ENCODE measurements at places on chromosomes 1 and 21.

DNA sequence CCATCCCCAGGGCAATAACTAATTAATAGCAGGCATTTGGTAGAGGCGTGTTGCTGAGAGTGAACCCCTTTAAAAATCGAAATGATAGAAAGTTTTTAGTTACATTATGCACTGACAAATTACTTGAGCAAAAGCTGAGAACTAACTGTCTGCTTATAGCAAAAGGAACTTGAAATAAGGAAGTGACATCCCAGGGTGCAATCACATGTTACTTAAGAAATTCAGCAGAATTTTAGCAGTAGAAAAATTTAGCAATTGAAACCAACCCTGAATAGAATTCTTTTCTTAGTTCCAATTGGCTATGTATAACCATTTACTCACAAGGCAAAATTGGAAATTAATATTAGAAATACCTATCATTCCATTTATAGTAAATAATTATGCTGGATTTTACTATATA, 139.5 kb upstream of the SAMSN1 start:
- no peak for DNase-seq

DNA sequence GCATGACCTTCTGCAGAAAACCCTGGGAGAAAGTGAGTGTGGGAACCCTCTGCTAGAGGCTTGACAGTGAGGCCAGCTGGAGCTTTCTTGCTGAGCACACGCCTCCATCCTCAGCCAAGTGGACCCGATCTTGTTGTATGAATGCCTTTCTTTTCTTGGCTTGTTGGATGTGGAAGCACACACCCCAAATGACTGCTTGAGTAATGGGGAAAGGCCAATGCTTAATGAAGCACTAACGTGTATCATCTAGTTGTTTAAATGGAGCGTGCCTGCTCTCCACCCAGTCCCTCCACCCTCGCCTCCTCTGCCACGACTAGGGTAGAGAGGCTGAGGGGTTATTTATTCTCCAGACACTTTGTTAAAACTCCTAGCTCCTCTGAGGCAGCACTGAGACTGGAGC, 54.3 kb upstream of the IKBKE start:
- DNase-seq: no peak

GRCh38 chr1:219099307-219099706, 74.4 kb upstream of the LYPLAL1 start:
- DNase-seq: no peak

DNA sequence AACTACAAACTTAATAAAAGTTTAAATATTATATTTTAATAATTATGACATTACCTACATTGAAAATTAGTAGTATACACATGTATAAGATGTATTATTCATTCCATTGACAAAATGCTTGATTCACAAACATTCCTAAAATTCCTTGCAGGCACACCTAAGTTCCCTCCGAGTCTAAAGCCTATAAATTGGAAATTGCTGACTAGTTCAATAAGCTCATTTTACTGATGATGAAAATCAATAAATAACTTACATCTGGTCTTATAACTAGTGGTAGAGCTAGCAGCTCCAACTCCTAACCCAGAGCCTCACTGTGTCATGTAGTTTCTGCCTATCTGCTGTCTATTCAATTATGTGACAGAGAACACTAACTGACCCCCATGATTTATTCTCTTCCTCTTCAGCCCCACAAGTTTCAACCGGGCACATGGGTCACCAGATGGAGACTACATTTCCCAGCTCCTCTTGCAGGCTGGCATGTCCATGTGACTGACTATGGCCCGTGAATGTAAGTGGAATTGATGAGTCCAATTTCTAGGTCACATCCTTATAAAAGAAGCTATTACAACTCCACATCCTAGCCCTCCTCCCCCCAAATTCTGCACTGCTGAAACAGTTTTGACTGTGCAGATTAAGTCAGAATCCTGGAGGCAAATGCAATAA, 29.6 kb upstream of the LRRC8D start:
- no peak for DNase-seq

DNA sequence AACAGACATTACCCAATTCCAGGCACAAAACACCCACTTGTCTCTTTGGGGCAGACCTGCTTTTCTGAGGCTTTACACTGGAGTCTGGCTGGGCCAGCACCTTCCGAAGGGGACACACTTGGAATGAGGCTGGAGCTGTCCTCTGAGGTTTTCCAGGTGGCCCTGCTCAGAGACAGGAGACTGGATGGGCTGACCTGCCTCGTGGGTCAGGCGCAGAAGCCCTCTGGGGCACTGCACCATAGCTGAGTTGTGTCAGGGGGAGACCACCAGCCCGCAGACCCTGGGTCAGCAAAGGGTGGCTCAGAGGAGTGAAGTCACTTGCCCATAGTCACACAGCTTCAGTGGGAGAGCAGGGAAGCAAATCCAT, 1.8 kb downstream of the SH2D5 start:
- DNase-seq: no peak

- peak; percentile 71 for DNase-seq
These were observed 43.6 kb downstream of the C21orf91 start for GRCh38 chr21:17775431-17776126.

- no peak for DNase-seq
These were observed 21.5 kb downstream of the PRKACB start for GRCh38 chr1:84165601-84166000.
